C1 segment of cervical spinal cord (tissue), 14 donors: ENCODE measurements at places on chromosomes 12 and 14.

GRCh38 chr12:124387528-124387911 lies 92.6 kb downstream of the RFLNA start:
- DNase-seq, result no peak

DNA sequence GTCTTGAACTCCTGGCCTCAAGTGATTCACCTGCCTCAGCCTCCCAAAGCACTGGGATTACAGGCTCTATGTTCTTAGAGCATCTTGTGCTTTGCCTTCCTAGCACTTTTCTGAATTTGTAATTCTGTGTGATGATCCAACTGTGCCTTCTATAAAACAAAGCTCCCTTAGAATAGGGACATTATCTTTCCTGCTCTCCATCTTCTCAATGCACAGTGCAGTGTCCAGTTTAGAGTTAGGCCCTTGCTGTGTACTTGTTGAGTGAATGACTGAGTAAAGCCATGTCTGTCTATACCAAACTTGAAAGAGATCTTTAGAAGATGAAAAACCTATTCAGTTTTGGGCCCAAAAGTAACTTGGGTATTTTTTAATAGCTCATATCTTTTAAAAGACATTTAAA lies 5.2 kb downstream of the WDR20 start:
- DNase-seq, result no peak

GRCh38 chr12:42267413-42268190 lies 29.6 kb upstream of the YAF2 start:
- DNase-seq, result no peak

- DNase-seq, result no peak
Measured at GRCh38 chr12:96501133-96501761, 11.9 kb downstream of the CFAP54 start.

GRCh38 chr12:84375449-84376170 lies 537.0 kb downstream of the SLC6A15 start:
- DNase-seq, result no peak

- DNase-seq, result no peak
Measured at GRCh38 chr12:31887109-31887811, 72.0 kb upstream of the RESF1 start.

DNA sequence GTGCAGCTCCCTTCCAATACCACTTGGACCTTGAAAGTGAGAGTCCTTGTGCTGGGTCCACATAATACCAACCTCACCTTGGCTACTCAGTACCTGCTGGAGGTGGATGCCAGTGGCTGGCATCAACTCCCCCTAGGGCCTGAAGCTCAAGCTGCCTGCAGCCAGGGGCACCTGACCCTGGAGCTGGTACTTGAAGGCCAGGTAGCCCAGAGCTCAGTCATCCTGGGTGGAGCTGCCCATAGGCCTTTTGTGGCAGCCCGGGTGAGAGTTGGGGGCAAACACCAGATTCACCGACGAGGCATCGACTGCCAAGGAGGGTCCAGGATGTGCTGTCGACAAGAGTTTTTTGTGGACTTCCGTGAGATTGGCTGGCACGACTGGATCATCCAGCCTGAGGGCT lies 5.7 kb upstream of the INHBE start:
- no peak for DNase-seq
